Stimulated activated CD4-positive, alpha-beta T cell treated with anti-CD3 and anti-CD28 coated beads, Interleukin-1b, Interleukin-23, amount 100 ng/mL, for 1 hour (primary cell): ENCODE measurements at places on chromosomes 7 and 10.

DNA sequence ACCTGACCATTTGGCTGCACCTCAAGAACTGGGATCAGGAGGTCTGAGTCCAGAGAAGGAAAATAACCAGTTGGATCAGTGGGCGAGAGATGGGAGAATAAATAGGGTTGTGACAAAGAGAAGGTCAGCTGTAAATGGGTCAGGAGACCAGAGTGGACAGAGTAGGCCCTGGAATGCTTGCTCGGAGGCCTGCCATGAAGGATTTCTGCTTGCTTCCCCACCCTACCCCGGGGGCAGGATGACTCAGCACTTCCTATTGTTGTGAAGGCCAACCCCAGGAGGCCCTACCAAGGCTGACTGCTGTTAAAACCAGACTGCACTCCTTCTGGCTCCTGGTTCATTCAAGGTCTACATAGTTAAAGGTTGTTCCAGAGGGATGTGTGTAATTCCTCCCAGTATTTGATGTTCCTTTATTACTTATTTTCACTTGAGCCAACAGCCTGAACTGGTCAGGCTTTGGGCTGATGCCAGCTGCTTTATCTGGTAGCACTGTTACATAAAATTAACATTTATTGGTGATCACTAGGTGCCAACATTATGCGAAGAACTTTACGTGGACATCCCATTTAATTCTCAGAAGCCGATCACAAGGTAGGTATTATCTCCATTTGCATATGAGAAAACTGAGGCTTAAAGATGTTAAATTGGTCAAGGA, 27.3 kb upstream of the IFRD1 start:
- DNase-seq = no peak

DNA sequence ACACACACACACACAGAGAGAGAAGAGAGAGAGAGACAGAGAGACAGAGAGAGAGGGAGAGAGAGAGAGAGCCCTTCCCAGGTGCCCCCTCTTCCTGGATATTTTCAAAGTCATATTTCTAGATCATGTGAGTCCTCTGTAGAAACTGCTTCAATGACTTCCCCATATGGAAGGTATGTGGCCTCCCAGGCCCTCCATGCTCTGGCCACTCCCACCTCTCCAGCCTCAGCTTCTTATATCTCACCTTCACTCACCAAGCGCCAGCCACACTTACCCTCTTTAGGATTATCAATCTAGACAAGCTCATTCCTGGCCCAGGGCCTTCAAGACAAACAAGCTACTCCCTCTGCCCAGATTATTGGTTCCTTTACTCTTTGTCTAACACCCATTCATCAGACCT, 259.7 kb downstream of the MTERF1 start:
- DNase-seq = no peak

DNA sequence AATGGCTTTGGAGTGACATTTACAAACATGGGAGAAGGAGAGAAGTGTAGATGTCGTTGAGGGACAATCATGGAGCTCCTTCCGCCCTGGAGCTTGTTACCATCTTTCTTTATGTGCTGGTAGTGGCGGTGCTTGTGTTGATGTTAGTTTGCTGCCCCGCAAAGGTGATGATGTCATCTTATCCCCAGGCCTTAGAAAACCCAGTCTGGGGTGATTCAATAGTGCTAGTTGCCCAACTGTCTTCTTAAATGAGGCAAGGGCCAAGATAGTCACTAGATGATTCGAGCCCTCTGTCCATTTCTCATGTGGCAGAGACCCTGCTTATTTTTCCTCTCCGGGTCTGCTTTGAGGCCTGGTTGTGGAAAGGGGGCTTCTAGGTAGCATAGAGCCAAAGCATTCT, 277.4 kb downstream of the CCSER2 start:
- DNase-seq = no peak

- DNase-seq = no peak
Observed at GRCh38 chr10:50550291-50550839, 73.4 kb downstream of the SGMS1 start.

DNA sequence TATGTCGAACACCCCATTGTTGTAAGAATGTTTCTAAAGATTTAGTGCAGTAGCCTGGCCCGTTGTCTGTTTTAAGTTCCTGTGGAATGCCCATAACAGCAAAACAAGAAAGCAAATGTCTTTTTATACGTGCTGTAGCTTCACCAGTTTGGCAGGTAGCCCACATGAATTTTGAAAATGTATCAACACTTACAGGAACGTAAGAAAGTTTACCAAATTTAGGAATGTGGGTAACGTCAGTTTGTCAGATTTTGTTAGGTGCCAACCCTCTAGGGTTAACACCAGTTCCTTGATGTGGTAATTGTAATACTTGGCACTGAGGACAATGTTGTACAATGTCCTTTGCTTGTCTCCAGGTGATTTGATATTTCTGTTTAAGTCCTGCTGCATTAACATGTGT, 3.2 kb upstream of the GIMAP4 start:
- no peak for DNase-seq

GRCh38 chr7:44257618-44258422, 57.0 kb downstream of the YKT6 start:
- peak; percentile 13 for DNase-seq

DNA sequence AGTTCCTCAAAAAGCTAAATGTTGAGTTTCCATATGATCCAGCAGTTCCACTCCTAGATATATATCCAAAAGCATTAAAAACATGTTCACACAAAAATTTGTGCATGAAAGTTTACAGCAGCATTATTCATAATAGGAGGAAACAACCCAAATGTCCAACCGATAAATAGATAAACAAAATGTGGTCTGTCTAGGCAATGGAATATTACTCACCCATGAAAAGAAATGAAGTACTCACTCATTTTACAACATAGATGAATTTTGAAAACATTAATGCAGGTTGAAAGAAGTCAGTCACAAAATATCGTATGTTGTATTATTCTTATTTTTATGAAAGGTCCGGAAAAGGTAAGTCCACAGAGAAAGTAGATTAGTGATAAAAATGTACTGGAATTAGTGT, 34.0 kb downstream of the BMPR1A start:
- no peak for DNase-seq
